ENCODE measurements at places on chromosomes 11 and 22.

GRCh38 chr11:118217575-118217974 is 7.2 kb downstream of the JAML start:
- no peak for DNase-seq

- DNase-seq: no peak
These were observed 205.5 kb downstream of the CTTN start for GRCh38 chr11:70603756-70604211.

DNA sequence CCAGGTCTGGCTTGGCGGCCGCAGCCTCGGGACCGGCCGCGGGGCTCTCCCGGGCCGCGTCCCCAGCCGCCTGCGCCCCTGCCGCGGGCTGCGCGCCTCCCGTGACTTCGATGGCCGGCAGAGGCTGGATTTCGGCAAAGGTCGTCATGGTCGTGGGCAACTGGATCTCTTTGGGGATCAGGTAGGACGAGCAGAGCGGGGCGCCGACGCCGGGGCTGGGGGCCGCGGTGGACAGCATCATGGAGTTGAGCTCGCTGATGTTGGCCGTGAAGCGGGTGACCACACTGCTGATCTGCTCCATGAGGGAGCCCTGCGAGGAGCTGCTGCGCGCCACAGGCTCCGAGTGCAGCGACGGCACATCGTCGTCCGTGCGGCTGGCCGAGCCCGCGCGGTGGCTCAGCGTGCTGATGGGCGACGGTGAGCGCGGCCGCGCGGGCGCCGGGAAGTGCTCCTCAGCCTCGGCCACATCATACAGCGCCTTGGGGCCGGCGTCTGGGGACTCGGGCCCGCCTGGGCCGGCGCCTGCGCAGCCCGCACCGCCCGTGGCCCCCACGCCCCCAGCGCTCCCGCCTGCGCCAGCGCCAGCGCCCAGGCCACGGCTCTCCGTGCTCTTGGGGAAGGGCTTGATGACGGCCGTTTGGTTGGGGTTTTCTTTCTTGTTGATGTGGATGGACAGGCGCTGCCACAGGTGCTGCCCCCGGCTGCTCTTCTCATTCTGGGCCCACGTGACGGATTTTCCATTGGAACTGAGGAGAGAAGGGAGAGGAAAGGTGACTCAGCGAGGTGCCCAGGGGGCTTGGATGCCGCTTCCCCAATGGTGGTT is 171.4 kb upstream of the CTSC start:
- DNase-seq: peak; percentile 62

GRCh38 chr11:38460896-38461295 is 1862.9 kb upstream of the RAG2 start:
- DNase-seq: no peak

DNA sequence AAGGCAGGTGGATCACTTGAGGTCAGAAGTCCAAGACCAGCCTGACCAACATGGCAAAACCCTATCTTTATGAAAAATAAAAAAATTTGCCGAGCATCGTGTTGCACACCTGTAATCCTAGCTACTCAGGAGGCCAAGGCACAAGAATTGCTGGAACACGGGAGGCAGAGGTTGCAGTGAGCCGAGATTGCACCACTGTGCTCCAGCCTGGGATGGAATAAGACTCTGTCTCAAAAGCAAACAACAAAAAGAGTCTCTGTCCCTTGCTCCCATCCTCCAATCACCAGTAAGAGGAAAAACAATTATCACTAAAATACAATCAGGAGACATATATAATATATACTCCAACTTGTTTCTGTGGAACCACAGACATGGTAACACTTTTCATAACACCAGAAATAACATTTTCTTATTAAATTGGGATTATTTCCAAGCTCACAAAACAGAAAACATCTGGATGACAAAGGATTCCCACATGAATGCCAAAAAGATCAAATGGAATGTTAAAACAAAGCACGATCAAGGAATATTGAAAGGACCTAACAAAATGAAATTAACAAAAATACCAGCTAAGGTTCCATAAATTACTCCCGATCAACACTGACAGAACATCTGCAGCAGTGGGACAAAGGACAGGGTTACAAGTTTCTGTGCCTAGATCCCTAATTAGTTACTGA is 15.2 kb downstream of the FCHSD2 start:
- DNase-seq: no peak

- no peak for DNase-seq
These were observed 19.9 kb downstream of the CD44 start for GRCh38 chr11:35158701-35159510.

DNA sequence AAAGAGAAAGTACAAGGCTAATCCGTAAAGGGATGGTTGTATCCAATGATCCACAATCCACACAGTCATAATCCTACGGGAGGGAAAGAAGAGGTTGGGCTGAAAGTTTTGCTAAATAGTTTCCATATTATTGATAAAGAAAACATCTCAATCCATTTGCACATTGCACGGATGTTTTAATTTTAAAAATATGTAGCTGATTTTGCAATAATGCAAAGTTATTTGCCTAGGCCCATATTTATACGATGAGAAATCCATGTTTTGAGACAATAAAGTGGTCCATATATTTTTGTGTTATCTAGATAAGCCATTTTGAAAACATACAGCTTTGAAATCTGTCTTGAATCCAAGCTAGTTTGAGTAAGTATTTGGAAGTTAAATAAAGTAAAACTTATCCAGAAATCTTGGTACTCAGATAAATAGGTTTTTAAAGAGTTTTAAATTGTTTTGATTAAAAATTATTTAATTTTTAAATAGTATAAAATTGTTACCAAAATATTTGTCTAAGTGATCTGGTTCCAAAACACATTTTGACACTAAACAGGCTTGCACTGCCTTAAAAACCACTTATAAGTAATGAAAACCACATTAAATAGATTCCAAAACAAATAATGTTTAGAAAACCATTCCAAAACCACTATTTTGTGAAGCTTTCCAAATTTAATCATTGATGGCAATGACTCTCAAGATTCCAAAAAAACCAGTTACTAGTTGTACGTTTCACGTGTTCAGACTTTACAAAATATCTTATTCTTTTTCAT is 38.2 kb upstream of the PAMR1 start:
- DNase-seq: no peak

DNA sequence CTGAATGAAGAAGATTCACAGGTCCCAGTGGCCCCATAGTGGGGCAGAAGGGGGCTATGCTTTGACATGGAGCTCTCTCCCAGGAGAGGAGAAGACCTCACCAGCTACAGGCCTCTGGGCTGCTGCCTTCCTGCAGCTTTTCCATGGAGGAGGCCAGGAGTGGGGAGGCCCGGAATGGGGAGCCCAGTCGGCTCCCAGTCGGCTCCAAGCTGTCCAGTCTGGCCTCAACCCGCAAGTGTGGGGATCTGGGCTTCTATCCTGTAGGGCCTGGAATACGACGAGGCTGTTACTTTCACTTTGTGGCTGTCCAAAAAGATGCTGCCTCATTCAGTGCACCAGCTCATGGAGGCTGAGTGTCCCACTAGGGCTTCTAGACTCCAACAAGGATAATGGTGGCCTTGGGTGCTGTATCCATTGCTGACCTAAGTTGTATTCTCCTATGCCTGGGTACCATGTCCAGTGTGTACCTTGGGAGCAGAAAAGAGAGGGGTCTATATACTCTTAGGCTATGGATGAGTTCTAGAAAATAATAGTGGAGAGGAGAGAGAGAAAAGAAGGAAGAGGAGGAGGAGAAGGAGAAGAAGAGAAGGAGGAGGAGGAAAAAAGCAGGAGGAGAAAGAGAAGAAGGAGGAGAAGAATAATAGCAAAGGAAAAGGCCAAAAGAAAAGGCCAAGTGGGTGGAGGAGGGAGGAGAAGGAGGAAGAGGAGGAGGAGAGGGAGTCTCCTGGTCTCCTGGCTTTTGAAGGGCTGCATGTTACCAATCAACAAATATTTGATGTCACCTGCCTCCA is 1.1 kb downstream of the MYO18B start:
- DNase-seq: no peak

- DNase-seq: no peak
These were observed 198.5 kb upstream of the SORL1-AS1 start for GRCh38 chr11:121651257-121651605.

DNA sequence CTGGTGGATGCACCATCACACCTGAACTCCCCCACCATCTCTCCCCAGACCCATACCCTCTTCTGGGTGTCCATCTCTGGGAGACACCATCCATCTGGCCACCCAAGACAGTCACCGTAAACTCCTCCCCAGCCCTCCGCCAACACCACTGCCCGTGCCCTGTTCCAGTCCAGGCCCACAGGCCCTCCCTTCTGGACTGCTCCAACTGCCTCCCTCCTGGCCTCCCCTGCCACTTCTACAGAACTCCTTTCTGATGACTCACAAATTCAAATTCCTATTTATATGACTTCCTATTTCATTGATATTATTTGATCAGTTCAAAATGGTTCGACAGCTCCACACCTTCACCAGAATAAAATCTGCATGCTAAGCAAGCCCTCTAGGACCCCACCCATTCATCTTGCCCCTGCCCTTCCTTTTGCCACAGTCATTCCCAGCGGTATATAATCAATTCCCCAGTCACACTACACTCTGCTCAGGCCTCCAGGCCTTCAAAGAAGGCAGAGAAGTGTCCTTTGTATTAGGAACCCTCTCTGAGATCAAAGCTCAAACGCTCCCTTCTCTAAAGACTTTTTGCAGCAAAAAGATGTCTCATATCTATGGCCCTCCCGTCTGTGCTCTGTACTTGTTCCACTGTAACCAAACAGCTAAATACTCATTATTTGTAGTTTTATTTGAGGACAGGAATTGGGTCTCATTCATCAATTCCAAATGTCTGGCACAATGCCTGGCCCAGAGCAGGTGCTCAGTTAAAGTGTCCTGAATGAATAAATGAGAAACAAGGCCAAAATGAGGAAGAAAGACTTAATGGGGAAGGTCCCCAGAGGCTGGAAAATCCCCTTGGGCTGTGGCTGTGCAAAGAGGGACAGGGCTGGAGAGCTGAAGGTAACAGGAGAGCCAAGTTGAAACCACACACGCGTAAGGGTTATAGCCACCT is 29.0 kb downstream of the MYH9 start:
- DNase-seq: peak; percentile 77

DNA sequence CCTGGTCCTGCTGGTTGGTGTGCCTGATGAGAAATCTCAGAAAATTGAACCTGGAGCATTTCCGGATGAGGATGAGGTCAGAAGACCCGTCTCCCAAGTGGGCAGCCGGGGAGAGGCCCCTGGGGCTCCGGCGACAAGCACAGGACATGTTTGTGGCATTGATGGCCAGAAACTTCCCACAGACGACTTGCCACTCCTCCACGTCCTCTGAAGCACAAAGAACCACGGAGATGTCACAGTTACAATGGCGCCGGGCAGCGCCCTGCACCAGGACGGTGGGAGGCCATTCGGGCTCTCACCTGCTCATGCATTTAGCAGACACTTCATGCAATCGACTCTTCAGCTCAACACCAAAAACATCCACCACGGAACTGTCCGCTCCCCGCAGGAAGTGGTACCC is 46.5 kb downstream of the CERK start:
- DNase-seq: no peak

DNA sequence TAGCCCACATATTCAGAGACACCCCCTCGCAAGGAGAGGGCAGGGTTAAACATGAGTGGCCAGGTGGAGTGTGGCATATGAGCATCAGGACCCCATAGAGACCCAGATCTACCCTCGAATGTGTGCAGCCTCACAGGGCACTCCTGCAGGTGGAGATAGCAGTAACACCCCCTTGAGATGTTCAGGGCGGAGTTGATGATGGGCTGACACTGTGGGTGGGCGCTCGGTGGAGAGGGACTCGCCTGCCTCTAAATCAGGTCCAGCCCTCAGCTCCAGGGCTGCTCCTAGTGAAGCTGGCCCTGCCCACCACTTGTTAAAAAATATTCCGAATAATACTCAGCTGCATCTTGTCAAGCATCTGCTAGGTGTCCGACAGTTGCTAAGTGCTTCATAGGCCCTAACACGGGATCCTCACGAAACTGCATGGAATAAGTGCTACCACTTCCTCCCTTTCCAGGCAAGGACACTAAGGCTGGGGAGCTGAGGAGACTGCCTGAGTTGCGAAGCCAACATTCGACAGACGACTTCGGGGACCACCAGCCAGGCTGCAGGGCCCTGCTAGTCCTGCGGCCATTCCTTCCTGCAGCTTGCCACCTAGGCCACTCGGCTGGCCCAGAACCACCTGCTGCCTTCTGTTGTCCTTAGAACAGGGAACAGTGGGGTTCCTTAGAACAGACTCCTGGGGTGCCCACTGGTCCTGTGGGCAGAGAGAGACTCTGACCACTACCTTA is 74.0 kb upstream of the WNT11 start:
- no peak for DNase-seq

GRCh38 chr11:134406264-134407185 is 5.5 kb downstream of the B3GAT1 start:
- no peak for DNase-seq

- DNase-seq: no peak
These were observed 2.6 kb downstream of the EWSR1 start for GRCh38 chr22:29270475-29271271.

DNA sequence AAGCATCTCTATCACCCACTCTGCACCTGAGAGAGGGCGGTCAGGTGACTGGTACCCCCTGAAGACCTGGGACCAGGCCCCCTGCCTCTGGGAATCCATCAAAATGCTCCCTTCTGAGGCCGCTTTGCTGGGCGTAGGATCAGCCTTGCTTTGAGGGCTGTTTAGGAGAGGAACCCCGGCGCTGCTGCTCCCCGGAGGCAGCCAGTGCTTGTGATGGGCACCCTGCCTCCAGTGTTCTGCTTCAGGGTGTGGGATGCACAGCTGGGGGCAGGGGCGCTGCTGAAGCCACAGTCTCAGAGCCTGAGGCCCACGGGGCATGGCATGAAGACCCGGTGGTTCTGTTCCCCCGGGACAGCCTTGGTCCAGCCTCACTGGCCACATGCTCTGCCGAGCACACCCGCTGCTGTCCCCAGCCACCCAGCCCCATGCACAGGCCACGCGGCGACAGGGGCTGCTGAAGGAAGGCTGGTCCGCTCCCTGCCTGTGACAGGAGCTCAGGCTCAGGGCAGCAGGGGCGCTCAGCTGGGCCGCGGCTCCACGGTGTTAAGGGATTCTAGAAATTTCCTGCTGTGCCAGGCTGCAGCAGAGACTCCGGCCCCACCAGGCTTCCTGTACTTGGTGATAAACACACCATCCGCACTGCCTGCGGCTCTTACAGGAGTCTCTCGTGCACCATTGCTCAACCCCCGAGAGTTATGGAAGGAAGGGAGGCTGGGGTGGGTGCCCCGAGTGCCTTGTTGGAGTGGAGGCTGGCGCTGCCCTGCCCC is 91.0 kb downstream of the KCNQ1 start:
- no peak for DNase-seq

GRCh38 chr11:14611939-14612338 is 31.7 kb upstream of the PDE3B start:
- no peak for DNase-seq

DNA sequence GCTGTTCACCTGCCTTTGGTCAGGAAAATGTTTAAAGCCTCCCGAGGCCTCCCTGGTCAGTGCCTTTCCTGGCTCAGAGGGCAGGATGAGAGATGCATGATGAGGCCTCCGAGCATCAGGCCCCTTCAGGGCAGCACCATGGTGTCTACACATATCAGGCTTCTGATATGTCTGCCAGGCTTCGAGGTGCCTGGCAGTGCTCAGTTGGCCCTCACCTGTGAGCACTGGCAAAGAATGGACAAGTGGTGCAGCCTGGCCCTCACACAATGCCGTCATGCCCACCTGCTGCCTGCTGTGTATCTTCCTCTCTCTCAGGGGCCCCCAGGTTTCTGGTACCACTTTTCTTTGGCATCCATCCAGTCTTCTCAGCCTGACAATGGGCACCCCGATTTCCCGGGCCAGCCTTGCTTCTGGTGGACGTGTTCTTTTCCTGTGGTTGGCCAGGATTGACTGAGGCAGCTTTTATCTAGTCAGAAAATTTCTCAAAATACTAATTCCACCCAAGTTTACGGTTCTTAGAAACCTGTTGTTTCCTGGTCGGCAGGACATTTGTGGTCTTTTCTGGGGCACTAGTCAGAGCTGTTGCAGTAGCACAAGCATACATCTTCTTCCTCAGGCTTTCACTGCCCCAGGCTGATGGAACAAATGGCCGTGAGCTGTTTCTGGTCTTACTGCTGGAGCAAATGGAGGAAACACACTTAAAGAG is 76.8 kb upstream of the SUSD2 start:
- DNase-seq: no peak
